ENCODE measurements at places on chromosomes 12 and 14. TPM values are rescaled to one million over a fixed set of nuclear protein-coding genes. Genes with fewer than 3 reads are reported as not detected.

Gene TUNAR
- not detected for total RNA-seq

Gene FGF23
- not detected for total RNA-seq

Gene MBD6
- 28.9 TPM for total RNA-seq

Gene DIO2
- 1.9 TPM for total RNA-seq

Gene ADAM20
- not detected for total RNA-seq

Gene CBX5
- 22.9 TPM for total RNA-seq

Gene GDF3
- total RNA-seq = not detected

All from A549 treated with Hydrocortisone at 1 μM for 4 hours (cell line).